ENCODE measurements at places on chromosomes 11 and 22. TPM values are rescaled to one million over a fixed set of nuclear protein-coding genes. Genes with fewer than 3 reads are reported as not detected.

- DNase-seq: no peak
- H3K4me3 ChIP-seq: no peak overlapping the region
- H3K27me3 ChIP-seq: no peaks in the 10 kb centered on the region
- no peak overlapping the region for H3K27ac ChIP-seq
- H3K36me3 ChIP-seq: no peaks in the 10 kb centered on the region
Observed at GRCh38 chr22:38318792-38319773, 1.9 kb upstream of the CSNK1E start.

GRCh38 chr22:43381693-43382092 is 30.1 kb upstream of the MPPED1 start:
- no peak overlapping the region for H3K27ac ChIP-seq
- H3K4me3 ChIP-seq: no peak overlapping the region
- H3K27me3 ChIP-seq: no peaks in the 10 kb centered on the region
- no peaks in the 10 kb centered on the region for H3K36me3 ChIP-seq
- H3K4me1 ChIP-seq: no peaks in the 10 kb centered on the region

DNA sequence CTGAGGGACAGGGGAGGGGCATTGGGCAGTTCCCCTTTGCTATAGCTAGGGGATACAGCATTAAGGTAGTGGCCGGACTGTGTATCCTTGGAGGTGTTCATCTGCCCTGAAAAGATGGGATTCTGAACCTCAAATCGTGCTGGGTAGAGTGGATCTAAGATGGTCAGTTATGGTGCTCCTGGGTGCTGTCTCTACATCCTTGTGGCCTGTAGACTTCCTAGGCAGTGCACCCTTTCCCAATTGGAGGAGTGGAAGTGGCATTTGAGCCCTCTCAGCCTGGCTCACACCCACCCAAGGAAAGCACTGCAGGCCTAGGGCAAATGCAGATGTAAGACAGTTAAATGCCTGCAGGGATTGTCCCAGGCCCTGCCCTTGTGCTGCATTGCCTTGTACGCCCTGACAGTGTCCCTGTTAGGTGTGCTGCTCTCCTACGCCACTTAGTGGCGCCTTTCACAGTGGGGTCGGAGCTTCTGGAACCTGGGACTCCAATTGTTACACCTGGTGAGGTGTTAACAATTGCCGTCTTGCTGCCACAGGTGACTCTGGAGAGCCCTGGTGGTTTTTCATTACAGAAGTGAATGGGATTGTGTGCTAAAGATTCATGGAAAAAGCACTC is 35.0 kb downstream of the PPFIBP2 start:
- H3K27me3 ChIP-seq: no peaks in the 10 kb centered on the region
- H3K4me1 ChIP-seq: peaks cover 4% of the 10 kb centered on the region
- H3K27ac ChIP-seq: no peak overlapping the region
- H3K36me3 ChIP-seq: no peaks in the 10 kb centered on the region

DNA sequence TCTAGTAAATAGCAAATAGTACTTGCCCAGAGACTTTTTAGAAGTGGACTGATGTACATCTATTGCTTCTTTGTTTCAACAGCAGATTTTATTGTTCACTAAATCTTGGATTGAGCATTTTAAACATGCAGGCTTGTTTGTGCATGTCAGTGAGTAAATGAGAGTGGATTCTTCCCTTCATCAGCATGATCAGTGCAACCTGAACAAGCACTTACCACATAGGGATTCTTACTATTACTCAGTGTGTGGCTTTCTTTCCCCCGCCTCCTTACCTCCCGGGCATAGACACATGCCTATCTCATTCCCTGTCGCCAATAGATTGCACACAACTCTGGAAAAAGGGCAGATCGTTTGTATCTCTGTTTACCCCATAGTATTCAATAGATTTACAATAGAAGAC is 197.5 kb downstream of the C11orf87 start:
- no peaks in the 10 kb centered on the region for H3K4me1 ChIP-seq
- H3K4me3 ChIP-seq: no peak overlapping the region

DNA sequence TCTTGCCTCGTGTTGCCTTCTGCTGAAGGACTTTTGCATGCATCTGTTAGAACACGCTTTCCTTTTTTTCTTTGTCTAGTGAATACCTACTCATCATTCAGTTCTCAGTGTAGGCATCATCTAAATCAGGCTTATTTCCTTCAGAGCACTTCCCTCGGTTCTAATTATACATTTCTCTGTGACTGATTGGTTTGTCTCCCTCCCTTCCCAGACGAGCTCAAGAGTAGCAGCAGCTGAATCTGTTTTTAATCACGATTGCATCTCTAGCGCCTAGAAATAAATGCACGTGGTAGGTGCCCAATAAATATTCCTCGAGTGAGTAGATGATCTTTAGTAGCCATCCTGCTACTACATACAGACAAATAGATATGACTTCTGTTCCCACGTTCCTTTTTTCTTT is 6.3 kb downstream of the CEP164 start:
- H3K4me1 ChIP-seq: no peaks in the 10 kb centered on the region
- DNase-seq: no peak
- H3K4me3 ChIP-seq: no peak overlapping the region
- no peaks in the 10 kb centered on the region for H3K27me3 ChIP-seq

GRCh38 chr22:37119872-37120271 is 10.4 kb upstream of the TMPRSS6 start:
- H3K27ac ChIP-seq: no peak overlapping the region
- no peaks in the 10 kb centered on the region for H3K27me3 ChIP-seq
- H3K4me3 ChIP-seq: no peak overlapping the region

- no peak overlapping the region for H3K4me3 ChIP-seq
- H3K4me1 ChIP-seq: no peaks in the 10 kb centered on the region
- H3K27me3 ChIP-seq: no peaks in the 10 kb centered on the region
- H3K36me3 ChIP-seq: no peaks in the 10 kb centered on the region
Observed at GRCh38 chr11:96373826-96374225, 15.9 kb downstream of the CCDC82 start.

- no peaks in the 10 kb centered on the region for H3K4me1 ChIP-seq
- no peaks in the 10 kb centered on the region for H3K27me3 ChIP-seq
- no peak overlapping the region for H3K27ac ChIP-seq
- no peaks in the 10 kb centered on the region for H3K36me3 ChIP-seq
- DNase-seq: no peak
Observed at GRCh38 chr11:78312712-78313111, 104.9 kb downstream of the GAB2 start.

- DNase-seq: no peak
- H3K4me1 ChIP-seq: no peaks in the 10 kb centered on the region
- H3K36me3 ChIP-seq: no peaks in the 10 kb centered on the region
- H3K27me3 ChIP-seq: no peaks in the 10 kb centered on the region
- no peak overlapping the region for H3K27ac ChIP-seq
- H3K4me3 ChIP-seq: no peak overlapping the region
Observed at GRCh38 chr11:22479208-22479607, 141.0 kb downstream of the SLC17A6 start.

DNA sequence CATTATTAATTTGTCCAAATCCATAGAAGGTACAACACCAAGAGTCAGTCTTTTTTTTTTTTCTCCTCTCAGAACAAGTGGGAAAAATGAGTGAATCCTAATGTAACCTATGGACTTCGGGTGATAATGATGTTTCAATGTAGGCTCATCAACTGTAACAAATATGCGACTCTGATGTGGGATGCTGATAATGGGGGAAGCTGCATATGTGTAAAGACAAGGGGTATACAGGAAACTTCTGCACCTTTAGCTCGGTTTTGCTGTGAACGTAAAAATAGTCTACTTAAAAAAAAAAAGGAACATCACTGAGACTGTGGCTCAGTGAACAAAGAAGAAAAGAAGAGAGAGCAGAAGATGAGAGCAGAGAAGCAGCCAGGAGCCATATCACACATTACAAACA is 78.3 kb upstream of the ARHGAP32 start:
- no peak overlapping the region for H3K4me3 ChIP-seq
- no peak for DNase-seq
- no peaks in the 10 kb centered on the region for H3K36me3 ChIP-seq
- H3K27me3 ChIP-seq: no peaks in the 10 kb centered on the region
- H3K4me1 ChIP-seq: peaks cover 5% of the 10 kb centered on the region
- no peak overlapping the region for H3K27ac ChIP-seq

DNA sequence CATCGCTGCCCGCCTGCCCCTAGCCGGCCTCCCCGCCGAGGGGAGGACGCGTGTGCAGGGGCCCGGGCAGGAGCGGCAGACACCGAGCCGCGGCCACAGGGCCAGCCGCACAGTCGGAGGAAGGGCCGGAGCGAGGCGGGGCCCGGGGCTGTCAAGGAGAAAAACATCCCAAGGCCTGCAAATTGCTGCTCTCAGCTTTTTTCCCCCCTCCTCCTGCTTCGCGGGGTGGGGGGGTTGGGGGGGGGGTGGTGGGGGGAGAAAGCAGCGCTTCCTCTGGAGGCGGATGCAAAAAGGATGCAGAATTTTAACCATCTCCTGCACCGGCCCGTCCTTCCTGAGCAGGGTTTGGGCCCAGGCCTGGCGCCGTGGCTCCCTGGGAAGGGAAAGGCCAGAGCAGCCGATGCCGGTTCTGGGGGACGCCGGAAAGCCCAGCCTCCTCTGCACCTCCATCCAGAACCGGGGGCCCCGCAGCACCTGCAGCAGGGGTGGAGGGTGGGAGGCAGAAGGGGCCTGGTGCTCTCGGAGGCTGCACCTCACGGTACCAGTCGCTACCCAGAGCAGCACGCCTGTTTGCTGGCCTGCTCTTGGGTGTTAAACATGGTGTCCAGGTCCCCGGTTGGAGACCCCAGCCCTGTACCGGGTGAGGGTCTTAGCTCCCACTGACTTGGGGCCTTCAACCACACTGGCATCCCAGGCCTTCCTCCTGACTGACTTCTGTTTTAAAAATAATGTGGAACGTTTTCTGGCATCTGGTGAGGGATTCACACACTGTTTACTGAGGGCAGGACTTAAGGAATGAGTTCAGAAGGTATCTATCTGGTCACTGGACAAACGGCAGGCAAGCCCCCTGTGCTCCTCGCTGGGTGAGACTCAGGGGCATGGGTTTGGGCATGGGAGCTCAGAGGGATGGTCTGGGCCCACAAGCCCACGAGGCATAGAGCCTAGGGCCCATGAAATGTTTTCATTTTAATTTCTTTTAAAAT is 77.4 kb upstream of the WNT7B start:
- H3K4me1 ChIP-seq: peaks cover 6% of the 10 kb centered on the region
- no peak overlapping the region for H3K4me3 ChIP-seq
- H3K36me3 ChIP-seq: no peaks in the 10 kb centered on the region
- no peaks in the 10 kb centered on the region for H3K27me3 ChIP-seq
- no peak overlapping the region for H3K27ac ChIP-seq

DNA sequence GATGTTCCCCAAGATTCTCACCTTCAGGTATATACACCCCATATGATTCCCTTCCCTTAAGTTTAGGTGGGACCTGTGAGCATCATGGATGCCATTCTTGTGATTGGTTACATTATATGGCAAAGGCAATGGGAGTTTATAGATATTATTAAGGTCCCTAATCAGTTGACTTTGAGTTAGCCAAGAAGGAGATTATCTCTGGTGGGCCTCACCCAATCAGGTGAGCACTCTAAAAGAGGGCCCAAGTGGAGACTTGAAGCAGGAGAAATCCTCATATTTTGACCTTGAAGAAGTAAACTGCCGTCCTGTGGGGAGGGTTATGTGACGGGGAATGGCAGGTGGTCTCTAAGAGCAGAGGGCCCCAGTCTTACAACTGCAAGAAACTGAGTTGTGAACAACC is 94.2 kb downstream of the HSD17B12 start:
- no peaks in the 10 kb centered on the region for H3K36me3 ChIP-seq
- H3K27ac ChIP-seq: no peak overlapping the region
- no peak overlapping the region for H3K4me3 ChIP-seq
- no peak for DNase-seq
- no peaks in the 10 kb centered on the region for H3K27me3 ChIP-seq
- no peaks in the 10 kb centered on the region for H3K4me1 ChIP-seq

GRCh38 chr22:36778020-36778419 is 2.1 kb upstream of the IFT27 start:
- H3K36me3 ChIP-seq: no peaks in the 10 kb centered on the region
- peaks cover 8% of the 10 kb centered on the region for H3K27me3 ChIP-seq
- peaks cover 7% of the 10 kb centered on the region for H3K4me1 ChIP-seq
- DNase-seq: no peak
- H3K4me3 ChIP-seq: no peak overlapping the region
- no peak overlapping the region for H3K27ac ChIP-seq

- peaks cover 5% of the 10 kb centered on the region for H3K4me1 ChIP-seq
- no peaks in the 10 kb centered on the region for H3K36me3 ChIP-seq
- no peak overlapping the region for H3K4me3 ChIP-seq
- no peak for DNase-seq
Observed at GRCh38 chr22:44666207-44666585, 35.8 kb upstream of the PRR5 start.

- no peaks in the 10 kb centered on the region for H3K27me3 ChIP-seq
- H3K27ac ChIP-seq: no peak overlapping the region
- DNase-seq: no peak
- no peaks in the 10 kb centered on the region for H3K4me1 ChIP-seq
- H3K4me3 ChIP-seq: no peak overlapping the region
Observed at GRCh38 chr22:32721328-32722180, 80.0 kb upstream of the TIMP3 start.

- H3K4me1 ChIP-seq: no peaks in the 10 kb centered on the region
- H3K36me3 ChIP-seq: no peaks in the 10 kb centered on the region
- H3K27me3 ChIP-seq: peaks cover 91% of the 10 kb centered on the region
- DNase-seq: no peak
- no peak overlapping the region for H3K4me3 ChIP-seq
Observed at GRCh38 chr22:22246706-22247105, 2.1 kb downstream of the VPREB1 start.

DNA sequence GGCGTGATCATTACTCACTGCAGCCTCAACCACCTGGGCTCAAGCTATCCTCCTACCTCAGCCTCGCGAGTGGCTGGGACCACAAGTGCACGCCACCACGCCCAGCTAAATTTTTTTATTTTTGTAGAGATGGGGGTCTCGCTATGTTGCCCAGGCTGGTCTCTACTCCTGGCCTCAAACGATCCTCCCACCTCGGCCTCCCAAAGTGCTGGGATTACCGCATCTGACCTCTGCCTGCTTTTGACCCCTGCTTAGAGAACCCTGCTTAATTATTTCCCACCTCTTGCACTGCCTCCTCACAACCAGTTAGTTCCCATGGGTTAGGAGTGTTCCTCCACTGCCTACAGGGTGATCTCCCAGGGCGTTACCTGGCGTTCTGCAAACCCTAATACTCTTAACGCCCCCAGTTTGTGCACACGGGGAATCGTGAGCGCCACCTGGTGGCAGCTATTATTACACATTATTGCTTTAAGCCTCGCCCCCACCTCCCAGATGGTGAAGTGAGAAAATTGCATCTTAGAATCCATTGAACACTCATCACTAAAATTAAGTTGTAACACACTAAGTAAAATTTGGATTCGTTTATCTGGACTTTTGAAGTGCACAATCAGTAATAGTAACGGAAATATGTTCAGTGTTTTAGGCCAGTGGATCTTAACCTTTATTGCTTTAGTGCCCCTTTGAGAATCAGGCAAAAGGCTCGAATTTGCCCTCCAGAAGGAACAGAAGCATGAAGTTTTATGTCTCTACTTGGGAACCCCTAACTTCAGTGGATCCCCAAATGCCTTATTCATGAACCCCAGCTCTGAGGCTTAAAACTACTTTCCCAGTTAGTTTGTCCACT is 61.4 kb upstream of the ASPHD2 start:
- no peaks in the 10 kb centered on the region for H3K4me1 ChIP-seq
- H3K4me3 ChIP-seq: no peak overlapping the region
- no peaks in the 10 kb centered on the region for H3K36me3 ChIP-seq
- H3K27me3 ChIP-seq: no peaks in the 10 kb centered on the region
- no peak overlapping the region for H3K27ac ChIP-seq

The NELL1 gene
- not detected for total RNA-seq
